ENCODE measurements at places on chromosomes 12 and 14. TPM values are rescaled to one million over a fixed set of nuclear protein-coding genes. Genes with fewer than 3 reads are reported as not detected.

DNA sequence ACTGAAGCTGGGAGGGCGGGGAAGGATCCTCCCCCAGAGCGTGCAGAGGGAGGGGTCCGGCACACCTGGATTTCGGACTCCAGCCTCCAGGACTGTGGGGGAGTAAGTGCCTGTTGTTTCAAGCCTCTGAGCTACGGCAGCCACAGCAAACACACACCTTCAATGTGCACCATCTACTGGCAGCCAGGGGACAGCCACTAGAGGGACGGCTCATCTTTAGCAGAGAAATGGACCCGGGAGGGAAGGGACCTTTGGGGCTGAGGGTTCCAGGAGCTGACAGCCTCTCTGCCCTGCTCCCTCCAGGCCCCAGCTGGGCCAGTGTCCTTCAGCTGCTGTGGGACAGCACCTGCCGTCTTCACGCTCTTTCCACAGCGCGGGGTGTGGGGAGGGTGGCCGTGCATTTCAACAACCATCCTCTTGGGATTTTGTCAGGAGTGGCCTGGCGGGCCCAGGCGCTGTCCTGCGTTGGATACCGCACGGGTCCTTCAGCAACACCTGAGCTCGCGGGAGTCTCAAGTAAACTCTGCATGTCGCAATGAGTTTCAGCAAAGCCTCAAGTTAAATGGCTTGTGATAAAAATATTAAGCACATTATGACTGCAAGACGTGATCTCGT, 209.2 kb upstream of the C14orf180 start:
- no peaks in the 10 kb centered on the region for H3K27me3 ChIP-seq
- no peak overlapping the region for H3K27ac ChIP-seq
- no peak for DNase-seq
- H3K4me3 ChIP-seq: no peak overlapping the region

DNA sequence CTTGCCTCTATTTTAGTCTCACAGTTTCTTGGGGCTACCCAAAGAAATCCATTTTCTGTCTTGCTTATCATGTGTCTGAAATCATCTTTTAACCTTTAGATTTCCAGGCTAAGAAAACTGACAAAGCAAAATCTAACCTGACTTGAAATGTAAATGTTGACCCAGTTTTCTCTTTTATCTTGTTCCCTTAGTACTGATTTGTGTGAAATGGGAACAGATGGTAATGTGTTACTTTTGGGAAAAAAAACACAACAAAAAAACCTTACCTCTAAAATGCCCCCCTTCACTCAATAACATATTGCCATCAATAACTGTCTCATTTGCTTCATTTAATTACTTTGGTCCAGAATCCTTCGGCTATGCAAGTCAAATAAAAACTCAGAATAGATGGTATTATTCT, 383.2 kb upstream of the DCN start:
- H3K4me3 ChIP-seq: no peak overlapping the region
- no peaks in the 10 kb centered on the region for H3K27me3 ChIP-seq
- no peaks in the 10 kb centered on the region for H3K36me3 ChIP-seq
- no peaks in the 10 kb centered on the region for H3K4me1 ChIP-seq
- DNase-seq: no peak

- no peak for DNase-seq
- no peaks in the 10 kb centered on the region for H3K27me3 ChIP-seq
- H3K27ac ChIP-seq: no peak overlapping the region
- no peaks in the 10 kb centered on the region for H3K36me3 ChIP-seq
These were observed 101.7 kb upstream of the CLEC14A start for GRCh38 chr14:38357557-38357956.

DNA sequence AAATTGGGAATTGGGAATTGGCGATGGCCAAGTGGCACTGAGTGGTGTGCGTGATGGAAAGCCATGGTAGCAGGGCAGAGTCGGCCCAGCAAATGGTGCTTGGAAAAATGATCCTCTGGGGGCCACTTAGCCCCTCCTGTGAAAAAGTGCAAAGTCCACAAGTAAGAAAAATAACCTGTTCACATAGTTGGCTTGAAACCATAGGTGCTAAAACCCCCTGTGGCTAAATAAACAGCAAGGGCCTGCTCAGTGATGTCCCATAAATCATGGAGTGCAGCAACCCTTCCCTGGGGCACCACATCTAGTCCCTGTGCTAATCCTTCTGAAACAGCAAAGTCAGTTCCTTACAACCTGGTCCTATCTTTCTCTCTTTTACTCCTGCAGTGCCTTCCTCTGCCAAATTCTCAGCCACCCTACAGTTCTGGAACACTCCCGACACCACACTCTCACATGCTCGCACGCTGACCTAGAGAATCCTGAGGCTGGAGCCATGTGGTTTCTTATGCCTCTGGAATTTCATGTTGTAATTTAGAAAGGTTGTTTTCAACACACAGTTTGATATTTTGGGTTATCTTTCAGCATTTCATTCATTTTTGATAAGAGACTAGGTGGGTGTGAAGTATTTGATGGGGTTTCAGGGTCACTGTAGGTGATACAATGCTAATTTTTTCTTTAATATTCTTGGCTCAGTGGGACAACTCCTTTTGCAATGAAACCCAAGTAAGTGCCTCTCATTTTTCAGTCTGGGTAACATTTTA, 123.6 kb downstream of the SMOC1 start:
- H3K27me3 ChIP-seq: no peaks in the 10 kb centered on the region
- H3K4me3 ChIP-seq: no peak overlapping the region
- no peaks in the 10 kb centered on the region for H3K36me3 ChIP-seq
- DNase-seq: no peak
- H3K27ac ChIP-seq: no peak overlapping the region

DNA sequence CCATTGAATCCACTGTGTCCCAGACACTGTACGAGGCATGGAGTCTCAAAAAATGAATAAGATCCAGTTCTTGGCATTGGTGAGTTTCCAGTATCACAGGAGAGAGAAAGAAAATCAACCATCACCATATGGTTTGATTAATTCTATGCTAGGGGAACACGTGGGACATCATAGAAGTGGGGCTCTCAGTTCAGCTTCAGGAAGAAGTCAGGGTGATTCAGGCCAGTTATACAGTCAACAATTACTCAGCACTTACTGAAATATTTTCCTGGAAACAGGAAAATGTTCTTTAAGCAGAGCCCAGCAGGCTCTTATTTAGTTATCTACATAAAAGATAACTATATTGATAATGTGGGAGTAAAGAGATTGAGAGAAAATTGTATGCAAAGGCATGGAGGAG, 407.2 kb downstream of the NOVA1 start:
- H3K36me3 ChIP-seq: no peaks in the 10 kb centered on the region
- H3K27me3 ChIP-seq: no peaks in the 10 kb centered on the region
- H3K4me1 ChIP-seq: no peaks in the 10 kb centered on the region
- no peak overlapping the region for H3K27ac ChIP-seq

DNA sequence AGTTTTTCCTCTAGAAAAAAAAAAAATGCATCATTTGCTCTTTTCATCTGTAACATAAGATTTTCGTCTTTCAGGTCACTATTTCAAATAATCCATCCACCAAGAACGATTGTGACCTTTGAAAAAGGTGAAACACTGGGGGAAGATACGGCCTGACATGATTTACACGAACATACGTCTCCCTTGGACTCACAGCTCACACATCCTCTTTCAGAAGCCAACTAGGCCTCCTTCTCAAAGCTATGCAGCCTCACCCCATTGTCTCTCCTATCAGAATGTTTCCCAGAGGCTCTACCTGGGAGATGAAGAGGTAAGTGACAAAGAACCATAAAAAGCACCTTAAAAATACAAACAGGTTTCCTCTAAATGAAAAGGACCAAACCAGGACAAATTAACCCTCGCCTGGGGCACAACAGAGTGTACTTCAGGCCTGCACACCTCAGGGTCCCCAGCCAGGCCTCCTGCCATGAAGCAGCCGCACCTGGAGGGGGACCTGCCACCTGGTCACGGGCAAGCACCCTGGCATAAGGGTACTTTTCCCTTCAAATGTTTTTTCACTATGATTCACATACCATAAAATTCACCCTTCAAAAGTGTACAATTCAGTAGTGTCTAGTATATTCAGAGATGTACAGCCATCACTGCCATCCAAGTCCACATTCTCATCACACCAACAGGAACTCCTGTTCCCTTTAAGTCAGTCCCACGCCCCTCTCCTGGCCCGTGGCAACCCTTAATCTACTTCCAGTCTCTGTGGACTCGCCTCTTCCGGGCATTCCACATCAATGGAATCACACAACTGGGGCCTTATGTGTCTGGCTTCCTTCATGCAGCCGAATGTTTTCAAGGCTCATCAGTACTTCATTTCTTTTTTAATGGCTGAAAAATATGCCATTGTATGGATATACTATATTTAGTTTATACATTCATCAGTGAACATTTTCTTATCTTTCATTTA, 5.4 kb downstream of the SLC15A4 start:
- H3K4me1 ChIP-seq: peaks cover 51% of the 10 kb centered on the region
- no peak for DNase-seq
- no peaks in the 10 kb centered on the region for H3K27me3 ChIP-seq
- H3K36me3 ChIP-seq: peaks cover 13% of the 10 kb centered on the region

GRCh38 chr14:93857500-93858283, 69.4 kb upstream of the PRIMA1 start:
- H3K27ac ChIP-seq: no peak overlapping the region
- no peaks in the 10 kb centered on the region for H3K27me3 ChIP-seq
- no peak for DNase-seq

- H3K4me3 ChIP-seq: no peak overlapping the region
- no peaks in the 10 kb centered on the region for H3K27me3 ChIP-seq
- no peak overlapping the region for H3K27ac ChIP-seq
- no peaks in the 10 kb centered on the region for H3K4me1 ChIP-seq
These were observed 208.3 kb downstream of the EXOC5 start for GRCh38 chr14:57060276-57060955.

DNA sequence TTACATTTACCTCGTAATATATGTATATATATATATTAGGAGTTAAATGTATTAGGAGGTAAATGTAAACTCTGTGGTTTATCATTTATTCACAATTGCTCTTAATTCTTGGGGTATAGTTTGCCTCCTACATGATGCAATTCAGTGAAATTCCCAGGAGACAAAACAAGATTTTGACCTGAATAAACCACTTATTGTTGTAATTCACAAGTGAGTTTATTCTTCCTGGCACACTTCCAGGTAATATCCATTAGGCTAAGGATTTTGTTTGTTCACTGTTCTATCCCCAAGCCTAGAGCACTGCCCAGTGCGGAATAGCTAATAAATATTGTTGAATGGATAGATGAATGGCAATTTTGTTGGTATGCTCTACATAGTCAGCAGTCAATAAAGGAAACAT, 3.0 kb downstream of the SMIM10L1 start:
- peaks cover 30% of the 10 kb centered on the region for H3K4me1 ChIP-seq
- H3K4me3 ChIP-seq: no peak overlapping the region
- H3K27ac ChIP-seq: no peak overlapping the region
- H3K27me3 ChIP-seq: no peaks in the 10 kb centered on the region
- H3K36me3 ChIP-seq: no peaks in the 10 kb centered on the region
- DNase-seq: no peak

DNA sequence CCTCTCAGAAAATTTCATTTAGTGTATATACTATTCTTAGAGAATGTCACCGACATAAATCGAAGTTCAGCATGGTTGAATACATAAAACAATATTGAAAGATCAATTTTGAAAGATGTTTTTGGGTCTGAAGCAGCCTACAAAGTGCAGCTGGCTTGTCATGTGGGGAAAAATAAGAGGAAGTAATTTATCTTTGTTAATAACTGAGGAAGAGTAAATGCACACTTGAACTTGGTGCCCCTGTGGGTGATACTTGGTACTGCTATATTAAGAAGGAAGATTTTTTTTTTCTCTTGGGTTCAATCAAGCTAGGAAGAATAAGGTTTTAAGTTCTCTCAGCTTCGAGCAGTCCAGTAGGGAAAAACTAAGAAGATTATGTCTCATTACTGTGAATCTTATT, 661.3 kb downstream of the RPL10L start:
- DNase-seq: no peak
- H3K4me1 ChIP-seq: no peaks in the 10 kb centered on the region
- no peak overlapping the region for H3K4me3 ChIP-seq

DNA sequence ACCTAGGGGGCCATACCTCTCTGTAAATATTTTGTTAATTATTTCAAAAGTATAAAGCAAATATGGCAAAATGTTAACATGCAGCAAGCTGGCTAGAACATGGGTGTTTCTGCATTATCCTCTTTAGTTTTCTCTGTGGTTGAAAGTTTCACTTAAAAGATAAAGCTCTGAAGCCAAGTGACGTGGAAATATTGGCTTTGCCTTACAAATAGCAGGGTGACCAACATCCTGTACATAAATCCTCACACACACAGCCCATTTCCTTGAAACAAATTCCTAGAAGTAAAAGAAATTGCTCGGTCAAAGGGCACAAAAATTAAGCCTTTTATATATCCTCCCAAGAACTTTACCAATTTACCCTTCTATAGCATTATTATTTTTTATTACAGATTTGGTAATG, 10.6 kb upstream of the VWF start:
- H3K4me1 ChIP-seq: no peaks in the 10 kb centered on the region
- H3K27me3 ChIP-seq: no peaks in the 10 kb centered on the region
- H3K27ac ChIP-seq: no peak overlapping the region
- H3K4me3 ChIP-seq: no peak overlapping the region
- H3K36me3 ChIP-seq: no peaks in the 10 kb centered on the region
- no peak for DNase-seq

- no peaks in the 10 kb centered on the region for H3K36me3 ChIP-seq
- H3K4me1 ChIP-seq: no peaks in the 10 kb centered on the region
- H3K27me3 ChIP-seq: no peaks in the 10 kb centered on the region
These were observed 348.5 kb downstream of the EGLN3 start for GRCh38 chr14:33602396-33602795.

GRCh38 chr12:52318241-52318990, 2.8 kb downstream of the KRT83 start:
- H3K27ac ChIP-seq: no peak overlapping the region
- H3K4me1 ChIP-seq: no peaks in the 10 kb centered on the region
- no peaks in the 10 kb centered on the region for H3K36me3 ChIP-seq
- DNase-seq: no peak

GRCh38 chr14:103316721-103317121, 17.3 kb upstream of the EIF5 start:
- no peaks in the 10 kb centered on the region for H3K36me3 ChIP-seq
- no peak for DNase-seq
- no peaks in the 10 kb centered on the region for H3K4me1 ChIP-seq
- H3K4me3 ChIP-seq: no peak overlapping the region
- no peaks in the 10 kb centered on the region for H3K27me3 ChIP-seq

DNA sequence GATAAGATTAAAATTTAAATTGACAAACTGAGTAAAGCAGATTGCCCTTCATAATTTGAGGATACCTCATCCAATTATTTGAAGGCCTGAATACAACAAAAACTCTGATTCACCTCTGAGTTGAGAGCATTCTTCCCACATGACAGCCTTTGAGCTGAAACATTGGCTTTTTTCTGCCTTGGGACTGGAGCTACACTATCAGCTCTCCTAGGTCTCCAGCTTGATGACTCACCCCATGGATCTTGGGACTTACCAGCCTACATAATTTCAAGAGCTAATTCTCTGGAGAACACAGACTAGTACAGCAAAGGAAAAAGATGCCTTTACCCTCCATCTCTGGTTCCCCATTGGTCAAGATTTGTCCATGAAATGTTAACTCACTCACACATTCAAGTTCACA, 555.1 kb downstream of the FOXG1 start:
- no peaks in the 10 kb centered on the region for H3K4me1 ChIP-seq
- H3K27me3 ChIP-seq: no peaks in the 10 kb centered on the region
- no peak overlapping the region for H3K4me3 ChIP-seq

Gene ZC2HC1C
- total RNA-seq: not detected

Gene PACS2
- 37.1 TPM for total RNA-seq

All from naive thymus-derived CD4-positive, alpha-beta T cell (primary cell).